ENCODE measurements at places on chromosomes 1 and 21. TPM values are rescaled to one million over a fixed set of nuclear protein-coding genes. Genes with fewer than 3 reads are reported as not detected.

DNA sequence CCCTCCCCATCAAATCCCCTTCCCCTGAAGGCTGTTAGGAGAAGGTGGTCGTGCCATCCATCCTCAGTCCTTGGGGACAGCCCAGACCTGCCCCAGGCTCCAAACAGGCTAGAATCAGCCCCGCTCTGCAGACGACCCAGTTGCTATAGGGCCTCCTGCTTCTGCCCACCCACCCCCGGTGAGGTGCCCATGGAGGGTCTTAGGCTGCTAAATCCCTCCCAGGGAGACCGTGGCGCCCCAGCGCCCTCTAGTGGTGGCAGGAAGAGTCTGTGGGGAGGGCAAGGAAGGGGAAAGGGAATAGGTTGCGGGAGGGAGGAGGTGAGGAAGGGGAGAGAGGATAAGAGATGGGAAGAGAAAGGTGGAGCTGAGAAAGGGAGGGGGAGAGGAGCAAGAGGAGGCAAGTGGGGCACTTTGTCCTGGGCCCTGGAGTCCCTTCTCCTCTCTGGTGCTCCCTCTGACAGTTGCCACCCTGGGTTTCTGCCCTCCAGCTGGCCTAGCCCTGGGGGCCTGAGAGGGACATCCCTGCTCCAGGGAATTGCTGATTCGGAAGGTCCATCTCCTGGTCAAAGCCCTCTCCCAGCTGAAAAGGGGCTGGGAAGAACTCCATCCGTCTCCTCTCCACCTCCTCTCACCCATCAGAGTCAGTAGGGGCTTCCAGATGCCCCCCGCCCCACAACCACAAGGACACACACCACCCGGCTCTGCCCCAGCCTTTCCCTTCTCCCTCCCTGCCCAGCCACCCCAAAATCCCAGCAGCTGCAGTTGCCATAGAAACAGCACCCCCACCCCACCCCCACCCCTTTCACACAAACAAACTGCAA is 55.4 kb downstream of the CAMK2N1 start:
- H3K4me1 ChIP-seq: no peaks in the 10 kb centered on the region
- no peak overlapping the region for H3K4me3 ChIP-seq
- no peaks in the 10 kb centered on the region for H3K36me3 ChIP-seq
- DNase-seq: no peak
- H3K27ac ChIP-seq: no peak overlapping the region
- H3K27me3 ChIP-seq: no peaks in the 10 kb centered on the region

GRCh38 chr1:165376041-165376810 is 19.7 kb upstream of the LMX1A start:
- peak overlapping the region; percentile 72 for H3K27ac ChIP-seq
- H3K4me1 ChIP-seq: peaks cover 8% of the 10 kb centered on the region
- peak; percentile 89 for DNase-seq
- peak overlapping the region; percentile 48 for H3K4me3 ChIP-seq
- no peaks in the 10 kb centered on the region for H3K36me3 ChIP-seq

The TRIM45 gene
- total RNA-seq: 1.9 TPM

The IGSF8 gene
- total RNA-seq: 37.9 TPM

- no peaks in the 10 kb centered on the region for H3K27me3 ChIP-seq
- no peak overlapping the region for H3K4me3 ChIP-seq
- no peak overlapping the region for H3K27ac ChIP-seq
These were observed 91.6 kb downstream of the CD247 start for GRCh38 chr1:167426716-167427115.

GRCh38 chr1:55478742-55479141 is 263.6 kb upstream of the USP24 start:
- no peaks in the 10 kb centered on the region for H3K27me3 ChIP-seq
- no peak overlapping the region for H3K27ac ChIP-seq
- no peak for DNase-seq
- H3K4me1 ChIP-seq: no peaks in the 10 kb centered on the region
- H3K4me3 ChIP-seq: no peak overlapping the region

- H3K27me3 ChIP-seq: no peaks in the 10 kb centered on the region
- no peaks in the 10 kb centered on the region for H3K4me1 ChIP-seq
- H3K36me3 ChIP-seq: no peaks in the 10 kb centered on the region
- peak overlapping the region; percentile 35 for H3K4me3 ChIP-seq
- H3K27ac ChIP-seq: no peak overlapping the region
- no peak for DNase-seq
These were observed 649 bp downstream of the PTPN7 start for GRCh38 chr1:202159534-202160371.

GRCh38 chr1:154878371-154879037 is 8.4 kb upstream of the KCNN3 start:
- H3K27ac ChIP-seq: no peak overlapping the region
- no peak overlapping the region for H3K4me3 ChIP-seq
- peak; percentile 88 for DNase-seq

DNA sequence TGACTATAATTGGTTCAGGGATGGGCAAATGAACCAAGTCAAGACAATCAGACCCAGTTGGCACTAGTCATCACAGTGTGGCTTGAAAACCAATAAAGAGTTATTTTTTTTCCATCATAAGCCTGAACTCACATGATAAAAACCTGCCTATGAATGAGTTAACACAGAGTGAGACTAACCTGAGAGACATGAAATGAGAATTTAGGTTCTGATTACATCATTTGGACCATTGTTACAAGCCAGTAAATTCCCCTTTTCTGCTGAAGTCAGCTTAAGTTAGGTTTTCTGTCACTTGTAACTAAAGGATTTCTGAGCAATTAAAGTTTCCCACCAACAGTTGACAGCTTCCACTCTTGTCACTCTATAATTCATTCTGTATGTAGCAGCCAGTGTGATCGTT is 9.6 kb upstream of the RSBN1 start:
- H3K36me3 ChIP-seq: no peaks in the 10 kb centered on the region
- H3K27ac ChIP-seq: no peak overlapping the region
- no peaks in the 10 kb centered on the region for H3K27me3 ChIP-seq
- H3K4me3 ChIP-seq: no peak overlapping the region

The CCDC190 gene
- total RNA-seq: 1.9 TPM

- H3K4me3 ChIP-seq: no peak overlapping the region
- peaks cover 12% of the 10 kb centered on the region for H3K4me1 ChIP-seq
- no peaks in the 10 kb centered on the region for H3K27me3 ChIP-seq
- no peak for DNase-seq
- no peak overlapping the region for H3K27ac ChIP-seq
These were observed 109.1 kb upstream of the GADD45A start for GRCh38 chr1:67575861-67576260.

DNA sequence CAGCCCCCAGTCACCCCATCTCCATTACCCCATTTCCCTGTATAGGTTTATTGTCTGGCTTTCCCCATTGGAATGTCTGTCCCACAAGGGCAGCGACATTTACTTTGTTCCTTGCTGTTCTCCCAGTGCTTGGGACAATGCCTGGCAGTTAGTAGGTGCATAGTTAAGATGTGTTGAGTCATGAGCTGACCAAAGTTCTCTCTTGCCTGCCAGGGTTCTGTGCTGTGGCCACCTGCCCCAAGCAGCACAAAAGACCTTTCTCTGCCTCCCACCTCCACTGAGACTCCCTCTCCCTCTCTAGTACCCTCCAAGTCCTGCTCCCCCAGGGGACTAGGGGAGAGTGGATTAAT is 40.0 kb downstream of the TMCO4 start:
- H3K4me1 ChIP-seq: peaks cover 15% of the 10 kb centered on the region
- no peak overlapping the region for H3K4me3 ChIP-seq
- no peaks in the 10 kb centered on the region for H3K27me3 ChIP-seq
- H3K36me3 ChIP-seq: no peaks in the 10 kb centered on the region
- no peak for DNase-seq

DNA sequence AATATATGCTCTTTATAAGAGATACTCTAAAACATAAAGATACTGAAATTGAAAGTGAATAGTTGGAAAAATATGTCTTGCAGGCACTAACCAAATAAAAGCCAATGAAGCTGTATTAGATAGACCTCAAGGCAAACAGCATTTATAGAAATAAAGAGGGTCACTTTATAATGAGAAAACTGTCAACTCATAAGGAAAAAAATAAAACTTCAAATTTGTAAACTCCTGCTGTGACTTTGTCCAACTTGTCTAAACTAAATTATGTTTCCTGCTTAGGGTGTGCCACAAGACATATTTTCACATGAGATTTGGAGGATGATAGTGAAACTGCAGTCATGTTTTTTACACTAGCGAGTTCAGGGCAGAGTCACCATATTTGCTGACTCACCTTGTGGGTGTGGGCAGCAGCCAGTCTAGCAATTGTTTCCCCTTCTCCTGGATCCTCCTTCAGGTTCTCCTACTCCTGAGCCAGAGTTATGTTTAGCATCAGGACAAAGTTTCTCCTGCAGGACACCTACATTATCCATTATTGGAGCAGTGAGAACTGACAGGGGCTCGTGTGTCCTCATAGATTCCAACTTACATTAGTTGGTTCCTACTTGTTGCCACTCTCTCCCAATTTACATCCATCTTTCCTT is 43.8 kb downstream of the CD53 start:
- no peak for DNase-seq
- no peak overlapping the region for H3K27ac ChIP-seq
- no peaks in the 10 kb centered on the region for H3K36me3 ChIP-seq
- no peak overlapping the region for H3K4me3 ChIP-seq
- no peaks in the 10 kb centered on the region for H3K27me3 ChIP-seq

GRCh38 chr1:178224358-178224757 is 130.5 kb downstream of the RASAL2 start:
- no peak overlapping the region for H3K27ac ChIP-seq
- DNase-seq: no peak
- H3K36me3 ChIP-seq: no peaks in the 10 kb centered on the region
- H3K4me3 ChIP-seq: no peak overlapping the region
- H3K4me1 ChIP-seq: no peaks in the 10 kb centered on the region

The TRMT13 gene
- total RNA-seq: 11.4 TPM

GRCh38 chr1:1900883-1901640 is 10.2 kb upstream of the GNB1 start:
- DNase-seq: no peak
- H3K4me3 ChIP-seq: no peak overlapping the region
- no peaks in the 10 kb centered on the region for H3K36me3 ChIP-seq

GRCh38 chr1:48007047-48007446 is 9.9 kb upstream of the TRABD2B start:
- no peak for DNase-seq
- H3K4me1 ChIP-seq: no peaks in the 10 kb centered on the region
- no peaks in the 10 kb centered on the region for H3K27me3 ChIP-seq
- no peak overlapping the region for H3K27ac ChIP-seq
- no peak overlapping the region for H3K4me3 ChIP-seq

DNA sequence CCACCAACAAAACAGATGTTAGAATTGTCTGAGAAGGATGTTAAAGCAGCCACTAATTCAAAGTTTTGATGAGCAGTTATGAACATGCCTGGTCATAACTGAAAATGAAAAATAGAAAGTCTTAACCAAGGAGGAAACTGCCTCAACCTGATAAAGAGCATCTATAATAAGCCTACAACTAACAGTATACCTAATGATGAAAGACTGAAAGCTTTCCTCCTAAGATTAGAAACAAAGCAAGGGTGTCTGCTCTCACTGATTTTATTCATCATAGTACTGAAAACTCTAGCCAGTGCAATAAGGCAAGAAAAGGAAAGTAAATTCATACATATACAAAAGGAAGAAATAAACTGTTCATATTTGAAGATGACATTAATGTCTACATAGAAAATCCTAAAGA is 82.0 kb downstream of the KCNK1 start:
- H3K36me3 ChIP-seq: no peaks in the 10 kb centered on the region
- no peaks in the 10 kb centered on the region for H3K27me3 ChIP-seq
- H3K4me3 ChIP-seq: no peak overlapping the region
- no peak for DNase-seq
- H3K4me1 ChIP-seq: no peaks in the 10 kb centered on the region

GRCh38 chr21:42555756-42556438 is 42.2 kb downstream of the SLC37A1 start:
- DNase-seq: no peak
- no peaks in the 10 kb centered on the region for H3K4me1 ChIP-seq
- peaks cover 15% of the 10 kb centered on the region for H3K36me3 ChIP-seq
- H3K27me3 ChIP-seq: no peaks in the 10 kb centered on the region
- H3K27ac ChIP-seq: no peak overlapping the region
- no peak overlapping the region for H3K4me3 ChIP-seq

DNA sequence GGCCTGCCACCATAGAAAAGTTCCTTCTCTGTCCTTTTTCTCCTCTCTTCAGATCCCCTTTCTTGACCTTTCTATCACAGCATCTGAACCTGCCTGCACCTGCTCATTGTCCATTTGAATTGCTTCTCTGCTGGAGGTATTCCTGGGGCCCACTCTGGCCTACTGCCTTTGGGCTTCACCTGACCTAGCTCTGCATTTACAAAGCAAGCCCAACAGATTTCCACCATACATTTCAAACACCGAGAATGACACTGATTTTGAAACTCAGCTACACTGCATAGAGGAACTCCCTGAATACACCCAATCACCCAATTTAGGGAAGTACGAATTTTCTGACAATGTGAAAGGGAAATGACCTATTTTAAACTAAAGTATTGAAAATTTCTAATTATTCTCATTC is 284.5 kb upstream of the USP25 start:
- H3K4me3 ChIP-seq: no peak overlapping the region
- no peaks in the 10 kb centered on the region for H3K36me3 ChIP-seq
- H3K27ac ChIP-seq: no peak overlapping the region
- no peaks in the 10 kb centered on the region for H3K4me1 ChIP-seq

GRCh38 chr1:185514311-185514710 is 197.3 kb upstream of the IVNS1ABP start:
- DNase-seq: no peak
- H3K27ac ChIP-seq: no peak overlapping the region
- H3K36me3 ChIP-seq: no peaks in the 10 kb centered on the region
- no peak overlapping the region for H3K4me3 ChIP-seq
- H3K27me3 ChIP-seq: no peaks in the 10 kb centered on the region
- no peaks in the 10 kb centered on the region for H3K4me1 ChIP-seq

The S100A7 gene
- total RNA-seq: not detected

- H3K27me3 ChIP-seq: no peaks in the 10 kb centered on the region
- H3K27ac ChIP-seq: peak overlapping the region; percentile 17
- no peak overlapping the region for H3K4me3 ChIP-seq
- no peaks in the 10 kb centered on the region for H3K36me3 ChIP-seq
These were observed 67.8 kb downstream of the PRRX1 start for GRCh38 chr1:170731566-170732251.

GRCh38 chr1:150410582-150411101 is 46.7 kb downstream of the RPRD2 start:
- no peaks in the 10 kb centered on the region for H3K27me3 ChIP-seq
- H3K36me3 ChIP-seq: no peaks in the 10 kb centered on the region
- no peak for DNase-seq
- no peak overlapping the region for H3K27ac ChIP-seq
- H3K4me3 ChIP-seq: no peak overlapping the region

The A3GALT2 gene
- not detected for total RNA-seq

The CDA gene
- total RNA-seq: 10.1 TPM

DNA sequence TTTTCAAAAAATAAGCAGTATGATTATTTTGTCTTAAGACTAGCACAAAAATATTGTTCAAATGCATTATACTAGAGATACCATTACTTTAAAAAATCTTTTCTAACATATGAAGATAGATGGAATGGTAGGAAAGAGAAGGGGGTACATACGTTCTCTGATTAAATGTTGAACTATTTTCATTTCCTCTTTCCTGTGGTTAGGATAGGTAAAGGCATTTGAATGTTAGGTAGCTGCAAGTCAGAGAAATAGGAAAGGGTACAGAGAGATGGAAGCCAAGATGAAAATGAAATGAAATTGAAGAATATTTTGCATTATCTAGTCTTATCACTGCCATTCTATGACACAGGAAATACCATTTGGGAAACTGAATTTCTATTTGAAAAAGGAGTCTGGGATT is 28.3 kb downstream of the TLCD4 start:
- H3K27ac ChIP-seq: no peak overlapping the region
- DNase-seq: no peak
- no peaks in the 10 kb centered on the region for H3K4me1 ChIP-seq
- H3K4me3 ChIP-seq: no peak overlapping the region

Data from ascending aorta (tissue), 2 donors.